WTC11 (cell line): ENCODE measurements at places on chromosomes 12 and 14.

DNA sequence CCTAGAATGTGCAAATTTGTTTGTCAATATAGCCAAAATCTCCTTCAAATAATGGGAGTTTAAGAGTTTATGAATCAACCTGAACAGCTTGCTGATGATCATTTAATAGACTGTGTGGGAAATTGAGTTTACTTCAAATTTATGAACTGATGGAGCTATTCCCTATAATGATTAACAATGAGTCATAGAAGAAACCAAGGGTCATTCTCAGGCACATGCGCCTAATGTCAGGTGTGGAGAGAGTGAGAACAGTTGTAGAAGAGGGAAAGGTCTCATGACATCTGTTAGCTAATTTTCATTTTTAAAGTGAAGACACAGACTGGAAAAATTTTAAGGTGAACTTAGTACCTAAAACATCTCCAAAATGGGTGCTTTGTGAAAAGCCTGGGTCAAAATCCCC lies 191.8 kb downstream of the BMP4 start:
- DNase-seq = no peak

- DNase-seq = no peak
Measured at GRCh38 chr12:67593041-67593440, 55.5 kb upstream of the DYRK2 start.

DNA sequence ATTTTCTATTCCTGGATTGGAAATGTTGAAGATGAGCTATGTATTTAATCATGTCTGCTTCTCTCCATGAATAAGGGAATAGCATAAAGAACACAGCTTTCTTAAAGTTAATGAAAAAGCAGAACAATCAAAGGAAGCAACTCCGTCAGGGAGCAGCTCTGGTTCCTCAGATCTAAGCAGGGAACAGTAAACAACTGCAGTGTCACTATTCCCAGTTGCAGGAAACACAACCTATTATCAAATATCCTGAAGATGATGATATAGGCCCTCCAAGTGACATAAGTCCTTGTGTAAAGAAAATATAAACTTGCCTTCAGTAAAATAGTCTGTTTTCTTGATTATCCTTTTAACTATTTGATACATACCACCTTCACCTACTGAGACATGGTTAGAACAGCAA lies 228.1 kb downstream of the KCNC2 start:
- DNase-seq = no peak

DNA sequence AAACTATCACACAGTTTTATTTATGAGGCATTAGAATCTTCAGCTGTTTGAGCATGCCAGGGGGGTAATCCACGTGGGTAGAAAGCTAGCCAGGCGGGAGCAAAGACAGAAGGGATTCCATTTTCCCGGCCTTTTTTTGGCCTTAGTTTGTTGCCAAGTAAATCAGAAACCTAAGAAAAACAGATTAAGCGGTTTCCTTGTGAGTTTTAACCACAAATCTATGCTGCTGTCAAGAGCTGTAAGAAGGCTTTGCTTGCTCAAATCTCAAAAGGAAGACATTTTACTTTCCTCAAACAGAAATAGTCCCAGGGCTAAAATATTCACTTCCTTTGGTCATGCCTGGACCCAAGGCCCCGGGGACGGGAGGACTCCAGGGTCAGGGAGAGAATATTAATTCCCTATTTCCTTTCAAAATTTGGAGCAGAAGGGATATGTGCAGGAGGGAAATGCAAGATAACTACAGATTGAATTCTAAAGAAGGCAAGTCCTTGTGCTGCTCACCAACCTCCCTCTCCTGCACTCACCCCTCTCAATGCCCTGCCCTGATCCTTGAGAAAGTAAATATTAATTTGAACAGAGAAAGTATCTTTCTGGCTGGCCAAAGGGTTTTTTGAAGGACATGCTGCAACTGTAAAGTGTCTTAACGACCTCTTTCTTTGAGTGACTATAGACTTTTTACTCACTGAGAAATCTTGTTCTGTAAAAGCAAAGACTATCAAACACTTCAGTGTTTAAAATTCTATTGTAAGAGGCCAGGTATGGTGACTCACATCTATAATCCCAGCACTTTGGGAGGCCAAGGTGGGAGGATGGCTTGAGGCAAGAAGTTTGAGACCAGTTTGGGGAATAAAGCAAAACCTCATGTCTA lies 75.7 kb downstream of the HSD17B6 start:
- no peak for DNase-seq

DNA sequence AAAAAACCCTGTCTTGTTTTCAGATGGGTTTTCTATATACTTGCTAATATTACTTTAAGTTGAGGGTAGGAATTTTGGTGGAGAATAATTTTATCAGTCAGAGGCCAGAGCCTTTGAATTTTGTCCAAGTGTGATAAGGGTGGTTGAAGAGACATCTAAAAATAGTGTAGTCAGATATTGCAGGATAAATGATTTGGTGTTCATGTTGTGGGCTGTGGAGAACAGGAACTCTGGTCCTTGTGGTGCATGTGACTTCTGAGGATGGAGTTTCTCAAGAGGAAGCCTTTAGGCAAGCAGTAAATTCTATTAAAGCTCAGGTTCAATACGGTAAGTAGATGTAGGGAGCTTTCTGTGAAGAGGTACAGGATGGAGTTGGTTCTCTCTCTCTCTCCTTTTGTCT lies 2.8 kb downstream of the ADAM21 start:
- no peak for DNase-seq

GRCh38 chr12:123165537-123165936 lies 14.6 kb upstream of the PITPNM2 start:
- DNase-seq = no peak

- no peak for DNase-seq
Measured at GRCh38 chr14:31166271-31166561, 41.4 kb downstream of the HECTD1 start.

DNA sequence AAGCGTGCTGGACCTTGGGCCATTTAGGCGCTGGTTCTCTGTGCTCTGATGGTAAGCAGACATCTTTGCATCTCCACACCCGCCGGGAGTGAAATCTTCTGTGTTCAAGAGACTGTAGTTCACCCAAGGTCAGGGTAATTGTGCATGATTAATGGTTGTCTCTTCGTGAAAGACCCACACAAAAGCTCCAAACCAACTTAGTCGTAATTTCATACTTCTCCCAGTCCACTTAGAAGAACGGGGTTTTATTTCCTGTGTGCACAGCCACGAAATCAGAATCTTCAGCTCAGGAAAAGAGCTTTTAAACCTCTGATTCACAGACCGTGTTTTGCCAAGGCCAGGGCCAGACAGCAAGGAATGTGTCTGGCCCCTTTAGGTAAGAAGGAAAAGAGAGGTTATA lies 640.9 kb downstream of the MED13L start:
- no peak for DNase-seq

GRCh38 chr12:92218394-92219077 lies 72.9 kb upstream of the BTG1 start:
- no peak for DNase-seq

GRCh38 chr14:102390064-102390855 lies 27.5 kb downstream of the TECPR2 start:
- no peak for DNase-seq

GRCh38 chr12:93767524-93767863 lies 90.3 kb downstream of the CRADD start:
- DNase-seq = no peak

DNA sequence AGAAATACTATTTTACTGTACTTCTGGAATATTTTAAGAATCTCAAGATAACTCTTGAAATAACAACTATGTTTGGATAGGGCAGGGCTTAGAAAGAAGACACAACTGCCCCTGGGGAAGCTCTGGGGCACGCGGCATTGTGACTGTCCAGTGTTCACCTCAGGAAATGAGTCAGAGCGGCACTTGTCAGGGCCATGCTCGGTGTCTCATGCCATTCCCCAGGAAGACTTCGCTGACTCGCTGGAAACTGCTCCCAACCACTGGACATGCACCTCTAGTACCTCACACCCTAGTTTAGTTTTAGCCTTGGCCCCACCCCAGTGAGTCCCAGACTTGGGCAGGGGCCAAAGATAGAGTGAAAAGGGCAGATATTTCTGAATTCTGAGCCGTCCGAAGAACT lies 192.0 kb downstream of the TTC7B start:
- DNase-seq = no peak

DNA sequence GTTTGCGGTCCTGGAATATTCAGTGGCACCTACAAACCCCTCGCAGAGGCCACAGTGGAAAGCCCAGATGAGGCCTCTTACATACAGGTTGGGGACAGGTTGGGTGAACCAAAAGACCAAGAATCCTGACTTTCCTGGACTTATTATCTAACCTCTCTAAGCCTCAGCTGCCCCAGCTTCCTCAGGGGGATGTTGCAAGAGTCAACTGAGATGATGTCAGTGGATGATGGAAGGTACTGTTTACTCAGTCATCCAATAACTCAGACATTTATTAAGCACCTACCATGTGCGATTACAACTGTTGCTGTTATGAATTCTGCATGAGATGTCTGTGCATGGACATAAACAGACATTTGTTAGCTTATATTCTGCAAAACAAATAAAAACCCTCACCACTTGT lies 72.8 kb downstream of the RFX4 start:
- no peak for DNase-seq

- DNase-seq = no peak
Measured at GRCh38 chr12:77225373-77225772, 160.0 kb upstream of the E2F7 start.

DNA sequence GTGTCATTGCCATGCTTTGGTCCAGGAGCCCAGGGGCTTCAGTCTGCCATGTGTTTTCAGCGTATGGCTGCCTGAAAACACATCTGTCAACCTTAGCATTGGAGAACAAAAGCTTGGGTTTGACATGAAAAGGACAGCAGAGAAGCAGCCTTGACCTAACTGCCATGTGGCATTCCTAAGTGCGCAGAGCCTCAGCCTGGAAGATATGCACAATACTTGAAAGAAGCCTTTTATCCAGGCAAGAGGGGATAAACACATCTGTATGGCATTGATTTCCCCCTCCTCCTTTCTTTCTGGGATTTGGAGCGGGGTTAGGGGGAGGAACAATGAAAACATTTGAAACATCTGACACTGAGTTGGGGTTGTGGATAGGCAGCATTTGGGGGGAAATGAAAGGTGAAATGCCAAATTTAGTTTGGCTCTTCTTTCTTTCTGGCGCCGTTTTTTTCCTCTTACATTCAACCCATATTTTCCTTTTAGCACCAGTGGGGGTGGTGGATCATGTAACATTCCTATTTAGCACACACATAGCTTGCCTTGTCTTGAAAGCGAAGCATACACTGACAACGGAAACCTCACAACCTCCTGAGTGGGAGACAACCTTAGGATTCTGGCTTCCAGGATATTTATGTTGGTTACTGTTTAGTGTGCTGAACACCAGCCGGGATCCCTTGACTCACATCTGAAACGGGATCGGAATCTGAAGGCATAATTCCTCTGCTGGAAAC lies 177.0 kb downstream of the C12orf75 start:
- no peak for DNase-seq

- DNase-seq = no peak
Measured at GRCh38 chr14:70926235-70926830, 19.1 kb downstream of the PCNX1 start.

DNA sequence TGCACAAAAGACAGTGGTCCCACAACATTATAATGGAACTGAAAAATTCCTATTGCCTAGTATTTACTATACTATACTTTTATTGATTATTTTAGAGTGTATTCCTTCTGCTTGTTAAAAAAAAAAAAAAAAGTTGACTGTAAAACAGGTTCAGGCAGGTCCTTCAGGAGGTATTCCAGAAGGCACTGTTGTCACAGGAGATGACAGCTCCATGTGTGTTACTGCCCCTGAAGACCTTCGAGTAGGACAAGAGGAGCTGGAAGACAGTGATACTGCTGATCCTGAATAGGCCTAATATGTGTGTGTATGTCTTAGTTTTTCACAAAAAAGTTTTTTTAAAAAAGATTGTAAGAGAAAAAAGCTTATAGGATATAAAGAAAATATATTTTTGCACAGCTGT lies 12.3 kb downstream of the UBE2N start:
- DNase-seq = no peak

GRCh38 chr12:120367233-120367923 lies 1.6 kb downstream of the MSI1 start:
- peak; percentile 65 for DNase-seq

- DNase-seq = no peak
Measured at GRCh38 chr12:26319511-26319910, 124.1 kb downstream of the SSPN start.

- no peak for DNase-seq
Measured at GRCh38 chr14:35594616-35595015, 60.7 kb downstream of the INSM2 start.

DNA sequence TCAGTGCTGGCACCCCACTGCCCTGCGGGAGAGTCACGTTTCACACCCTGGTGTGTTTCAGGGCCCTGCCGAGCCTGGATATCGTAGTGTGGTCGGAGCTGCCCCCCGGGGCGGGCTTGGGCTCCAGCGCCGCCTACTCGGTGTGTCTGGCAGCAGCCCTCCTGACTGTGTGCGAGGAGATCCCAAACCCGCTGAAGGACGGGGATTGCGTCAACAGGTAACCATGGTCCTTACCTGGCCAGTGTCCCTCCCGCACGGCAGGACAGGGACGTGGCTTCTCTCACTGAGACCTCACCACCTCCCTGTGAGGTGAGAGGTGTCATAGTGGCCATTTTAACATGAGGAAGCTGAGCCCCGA lies 7.7 kb downstream of the MVK start:
- no peak for DNase-seq

DNA sequence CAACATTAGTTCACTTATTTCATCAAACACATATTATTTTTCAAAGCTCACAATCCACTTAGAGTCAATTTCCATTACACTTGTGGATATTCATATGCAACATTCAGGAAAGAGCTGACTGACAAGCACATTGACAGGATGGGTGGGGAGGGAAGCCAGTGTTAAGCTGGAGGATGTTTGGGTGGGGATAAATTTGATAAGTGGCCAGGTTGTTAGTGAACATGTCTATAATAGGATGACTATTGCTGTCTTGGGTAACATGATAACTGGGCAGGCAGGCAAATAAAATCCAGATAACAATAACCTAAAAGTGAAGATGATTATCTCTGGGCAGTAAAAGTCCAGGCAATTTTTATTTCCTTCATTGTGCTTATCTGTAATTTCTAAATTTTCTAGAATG lies 73.8 kb upstream of the OSBPL8 start:
- no peak for DNase-seq

DNA sequence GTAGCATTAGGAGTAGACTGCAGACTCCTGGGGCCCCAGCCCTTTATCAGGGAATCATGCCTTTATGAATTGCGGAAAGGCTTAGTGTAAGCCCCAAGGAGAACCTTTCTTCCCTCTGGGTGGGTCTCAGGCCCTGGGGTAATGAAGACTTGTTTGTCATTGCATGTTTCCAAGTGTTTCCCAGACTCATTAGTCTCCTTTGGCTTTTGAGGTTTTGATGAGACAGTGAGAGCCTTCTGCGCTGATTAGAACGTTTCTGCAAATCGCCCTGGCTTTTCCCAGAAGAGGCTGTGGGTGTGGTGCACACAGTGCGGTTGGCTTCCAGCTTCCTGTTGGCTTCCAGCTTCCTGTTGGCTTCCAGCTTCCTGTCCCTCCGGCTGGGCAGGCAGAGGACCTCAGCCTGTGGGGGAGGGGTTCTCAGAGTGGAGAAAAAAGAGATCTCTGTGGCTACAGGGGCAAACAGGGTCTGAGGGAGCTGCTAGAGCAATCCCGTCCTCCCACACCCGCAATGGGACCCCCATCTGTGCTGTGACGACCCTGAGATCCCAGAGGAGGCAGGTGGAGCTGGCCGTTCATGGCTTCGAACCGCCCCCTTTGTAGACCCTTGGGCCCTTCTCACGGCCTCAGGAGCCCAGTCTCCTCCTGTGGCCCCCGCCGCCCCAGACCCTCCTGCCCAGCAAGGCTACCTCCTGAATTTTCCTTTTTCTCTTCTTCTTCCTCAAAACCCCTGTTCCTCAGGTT lies 42.1 kb downstream of the GPR68 start:
- DNase-seq = no peak
